Stimulated activated CD8-positive, alpha-beta memory T cell treated with anti-CD3 and anti-CD28 coated beads, Interleukin-4, amount 100 ng/mL, for 4 hours (primary cell): ENCODE measurements at places on chromosomes 7 and 10.

DNA sequence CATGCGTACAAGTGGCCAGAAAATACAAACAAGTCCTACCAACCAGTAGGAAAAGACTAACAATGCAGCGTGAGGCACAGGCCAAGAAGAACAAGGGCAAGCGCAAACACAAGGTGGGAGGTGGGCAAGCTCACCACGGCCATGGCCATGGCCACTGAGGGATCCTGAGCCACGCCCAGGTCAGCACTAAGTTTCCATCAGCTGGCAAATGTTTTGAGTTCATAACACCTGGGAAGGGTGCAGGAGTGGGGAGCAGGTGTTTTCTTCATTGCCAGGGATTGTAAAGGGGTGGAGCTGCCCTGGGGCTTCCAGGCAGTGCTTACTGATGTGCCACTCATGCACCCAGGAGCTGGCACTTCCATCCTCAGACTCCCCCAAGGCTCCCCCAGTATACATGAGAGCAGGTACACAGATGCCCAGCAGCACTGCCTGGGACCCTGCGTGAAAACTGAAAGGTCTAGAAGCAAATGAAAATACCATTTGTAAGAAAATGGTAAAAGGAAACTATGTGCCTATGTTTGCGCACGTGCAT, 139.2 kb upstream of the RET start:
- DNase-seq: no peak

DNA sequence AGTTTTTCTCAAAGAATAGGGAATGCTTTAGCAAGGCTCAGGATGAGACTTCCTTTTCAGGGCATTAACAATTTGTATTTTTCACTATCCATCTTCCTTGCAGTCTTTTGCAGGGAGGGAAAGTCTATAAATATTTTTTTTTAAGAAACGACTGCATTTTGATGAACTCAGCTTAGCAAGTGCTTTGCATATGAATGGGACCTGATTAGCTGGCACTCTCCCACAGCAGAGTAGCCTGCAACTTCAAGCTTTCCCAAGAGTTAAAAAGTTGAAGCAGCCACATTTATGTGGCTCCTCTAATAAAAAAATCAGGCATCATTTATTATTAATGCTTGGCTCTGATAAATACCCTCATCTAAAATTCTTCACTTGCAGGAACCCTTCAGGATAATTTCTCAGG, 134.0 kb downstream of the GRID1 start:
- no peak for DNase-seq

- no peak for DNase-seq
Observed at GRCh38 chr7:6615723-6616555, 529 bp downstream of the ZNF853 start.

DNA sequence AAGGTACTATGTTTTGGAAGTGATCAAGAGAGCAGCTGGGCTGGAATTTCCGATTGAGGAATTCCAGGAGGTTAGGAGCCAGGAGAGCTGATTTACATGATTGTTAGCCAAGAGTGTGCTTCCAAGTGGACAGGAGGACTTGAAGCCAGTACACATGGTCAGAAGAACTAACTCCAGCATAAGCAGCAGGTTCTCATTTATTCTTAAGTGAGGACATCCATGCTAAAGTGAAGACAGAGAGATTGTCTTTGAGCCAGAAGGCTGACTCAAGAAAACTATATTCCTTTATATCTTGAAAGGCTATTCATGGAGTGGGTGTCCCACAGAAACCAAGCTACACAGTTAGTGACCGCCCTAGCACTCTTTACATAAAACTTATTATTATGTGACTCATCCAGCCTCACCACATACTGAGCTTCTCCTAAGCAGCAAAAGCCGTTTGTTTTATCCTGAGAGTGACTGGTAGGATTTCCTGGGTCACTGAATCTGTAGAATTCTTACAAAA, 56.7 kb upstream of the SEMA3A start:
- DNase-seq: no peak

DNA sequence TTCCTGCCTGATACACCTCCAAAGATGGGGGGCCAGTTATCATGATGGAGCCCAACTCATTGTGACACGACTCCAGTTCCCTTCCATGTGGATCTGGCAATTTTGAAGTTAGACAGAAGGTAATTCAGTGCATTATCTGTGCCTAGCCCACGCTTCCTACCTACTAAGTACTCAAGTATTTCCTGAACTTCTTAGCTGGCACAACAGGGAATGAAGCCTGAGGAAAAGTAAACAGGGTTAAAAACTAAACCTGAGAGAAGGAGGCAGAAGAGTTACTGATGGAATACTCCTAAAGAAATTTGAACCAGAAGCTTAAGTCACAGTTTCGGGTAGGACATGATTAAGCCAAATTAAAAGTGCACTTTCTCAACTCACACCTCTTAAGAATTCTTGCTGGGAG, 1.1 kb upstream of the SEC31B start:
- DNase-seq: no peak

- no peak for DNase-seq
Observed at GRCh38 chr7:24907311-24907886, 72.6 kb downstream of the OSBPL3 start.

GRCh38 chr10:12777840-12778585, 223.5 kb downstream of the CCDC3 start:
- DNase-seq: no peak

GRCh38 chr7:155395176-155395797, 62.6 kb upstream of the EN2 start:
- no peak for DNase-seq
